Activated naive CD4-positive, alpha-beta T cell treated with Interleukin-2 at 50 U/mL for 16 hours (primary cell): ENCODE measurements at places on chromosomes 6 and 20.

DNA sequence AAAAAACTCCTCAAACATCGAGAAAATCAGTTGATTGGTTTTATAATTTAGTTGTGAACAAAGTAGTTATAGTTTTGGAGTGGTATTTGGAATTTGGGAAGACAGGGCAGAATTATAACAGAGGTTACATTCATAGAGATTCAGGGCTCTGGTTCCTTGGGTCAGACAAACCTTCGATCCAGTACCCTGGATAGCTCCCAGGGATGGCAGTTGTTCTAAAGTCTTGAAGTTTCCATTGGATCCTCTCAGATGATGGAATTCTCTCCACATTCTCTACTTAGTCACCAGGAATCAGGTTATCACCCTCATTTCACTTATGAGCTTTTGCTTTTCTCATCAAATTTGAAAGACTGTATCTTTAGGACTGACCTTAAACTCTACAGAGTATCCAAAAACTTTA is 285.1 kb downstream of the CENPW start:
- DNase-seq, result no peak

GRCh38 chr20:16528078-16528477 is 45.2 kb downstream of the KIF16B start:
- no peak for DNase-seq

DNA sequence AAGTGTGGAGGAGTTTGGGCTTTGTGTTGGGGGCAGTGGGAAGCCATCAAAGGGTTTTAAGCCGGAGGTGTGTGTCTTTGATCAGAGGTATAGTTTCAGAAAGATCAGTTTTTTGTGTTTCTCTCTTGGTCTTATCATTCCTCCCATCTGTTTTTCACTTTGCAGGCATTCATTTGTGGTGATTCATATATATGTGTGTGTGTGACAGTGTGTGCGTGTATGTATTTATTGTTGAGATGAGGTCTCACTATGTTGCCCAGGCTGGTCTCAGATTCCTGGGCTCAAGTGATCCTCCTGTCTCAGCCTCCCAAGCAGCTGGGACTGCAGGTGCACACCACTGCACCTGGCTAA is 11.1 kb upstream of the SERINC3 start:
- DNase-seq, result no peak

GRCh38 chr6:108549241-108549640 is 11.5 kb upstream of the FOXO3 start:
- no peak for DNase-seq

- no peak for DNase-seq
Observed at GRCh38 chr6:41780551-41781365, at the start of gene PRICKLE4. Gene PRICKLE4 (plus strand): TSS chr6:41780782. CDS start chr6:41783474, 2,692 bp downstream.
